ENCODE measurements at places on chromosomes 1 and 21.

DNA sequence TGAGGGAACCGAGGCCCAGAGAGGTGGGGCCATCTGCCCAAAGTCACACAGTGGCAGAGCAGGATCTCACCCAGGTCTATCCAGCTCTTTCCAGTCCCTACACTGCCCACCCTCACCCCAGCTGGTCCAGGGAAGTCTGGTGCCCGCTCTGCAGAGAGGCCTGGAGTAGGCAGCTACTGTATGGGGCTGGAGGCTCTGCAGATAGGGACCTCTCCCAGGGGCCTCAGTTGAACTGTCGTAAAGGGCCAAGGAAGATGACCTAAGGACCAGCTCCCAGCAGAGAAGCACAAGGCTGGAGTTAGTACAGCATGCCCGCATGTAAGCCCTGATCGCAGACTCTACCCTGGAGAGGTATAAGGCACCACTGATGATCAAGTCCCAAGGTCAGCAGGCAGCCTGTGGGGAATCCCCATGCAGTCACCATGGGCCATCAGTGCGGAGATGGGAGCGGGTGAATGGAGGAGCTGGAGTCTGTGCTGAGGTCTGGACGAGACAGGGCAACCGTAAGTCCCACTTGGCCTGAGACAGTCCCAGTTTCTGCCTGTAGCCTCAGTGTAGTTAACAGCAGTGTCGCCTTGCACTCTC is 320.2 kb downstream of the MATN1 start:
- no peak for DNase-seq

DNA sequence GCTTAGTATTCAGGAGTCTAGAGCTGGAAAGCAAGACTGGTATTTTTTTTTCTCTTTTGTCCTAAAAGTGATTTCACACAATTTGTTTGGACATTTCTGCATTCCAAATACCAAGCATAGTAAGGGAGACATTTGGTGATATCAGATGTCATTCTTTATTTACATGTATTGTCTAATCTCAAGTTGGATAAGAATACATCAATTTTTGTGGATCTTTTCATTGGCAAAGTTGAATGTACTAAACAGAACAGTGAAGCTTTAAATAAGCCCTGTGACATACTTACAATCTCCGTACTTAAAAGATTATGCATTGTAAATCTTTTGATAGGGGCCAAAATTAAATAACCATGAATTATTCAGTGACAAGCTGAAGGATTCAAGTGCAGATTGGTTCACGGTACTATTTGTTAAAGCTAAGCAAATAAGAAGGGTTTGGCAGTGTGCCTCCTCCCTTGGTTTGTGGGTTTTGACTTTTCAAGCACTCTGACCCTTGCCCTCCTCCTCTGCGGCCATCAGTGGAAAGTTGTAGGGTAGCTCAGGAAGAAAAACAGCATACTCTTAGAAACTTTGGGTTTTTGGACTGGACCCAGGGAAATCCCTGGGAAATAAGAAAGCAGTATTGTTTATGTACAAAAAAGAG is 663.7 kb downstream of the ADGRL2 start:
- no peak for DNase-seq

DNA sequence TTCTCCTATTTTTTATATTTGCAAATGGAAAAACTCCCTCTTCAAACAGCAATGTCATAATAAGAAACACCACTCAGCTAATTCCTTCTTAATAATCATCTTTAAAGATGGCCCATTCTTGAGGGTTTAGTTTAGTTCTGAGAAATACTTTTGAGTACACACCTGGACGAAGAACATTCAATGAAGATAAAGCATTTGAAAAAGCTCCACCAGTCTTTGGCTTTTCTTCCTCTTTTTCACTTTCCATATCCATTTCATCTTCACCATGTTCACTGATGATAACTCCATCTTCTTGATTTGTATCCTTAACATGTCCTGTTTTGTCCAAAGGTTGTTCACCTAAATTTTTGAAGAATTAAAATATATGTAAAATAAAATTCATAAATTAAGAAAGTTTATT is 7.4 kb downstream of the PAXBP1 start:
- DNase-seq = no peak

GRCh38 chr1:100028765-100029164 is 59.0 kb downstream of the SLC35A3 start:
- no peak for DNase-seq

GRCh38 chr1:191065346-191065745 is 587.7 kb upstream of the BRINP3 start:
- DNase-seq = no peak

Measured in amniotic stem cell (primary cell).